CD8-positive, alpha-beta memory T cell (primary cell): ENCODE measurements at places on chromosomes 7 and 10. TPM values are rescaled to one million over a fixed set of nuclear protein-coding genes. Genes with fewer than 3 reads are reported as not detected.

Gene DRGX
- total RNA-seq, result not detected

Gene SLC29A3
- total RNA-seq, result 6.0 TPM

Gene FAM131B
- 2.8 TPM for total RNA-seq

Gene ERVW-1
- total RNA-seq, result not detected

Gene PON1
- total RNA-seq, result not detected

Gene NRF1
- 22.6 TPM for total RNA-seq

Gene NEUROG3
- not detected for total RNA-seq

Gene GBX1
- not detected for total RNA-seq

Gene RNF32
- total RNA-seq, result 0.20 TPM
